ENCODE measurements at places on chromosomes 11 and 22.
A peak's percentile ranks its signal among the peaks of the same experiment; 100 is the strongest.

- peak; percentile 60 for DNase-seq
These were observed 48.7 kb upstream of the ZBED5 start for GRCh38 chr11:10906521-10906920.

- DNase-seq = no peak
These were observed 87.3 kb upstream of the CTSC start for GRCh38 chr11:88424881-88425280.

DNA sequence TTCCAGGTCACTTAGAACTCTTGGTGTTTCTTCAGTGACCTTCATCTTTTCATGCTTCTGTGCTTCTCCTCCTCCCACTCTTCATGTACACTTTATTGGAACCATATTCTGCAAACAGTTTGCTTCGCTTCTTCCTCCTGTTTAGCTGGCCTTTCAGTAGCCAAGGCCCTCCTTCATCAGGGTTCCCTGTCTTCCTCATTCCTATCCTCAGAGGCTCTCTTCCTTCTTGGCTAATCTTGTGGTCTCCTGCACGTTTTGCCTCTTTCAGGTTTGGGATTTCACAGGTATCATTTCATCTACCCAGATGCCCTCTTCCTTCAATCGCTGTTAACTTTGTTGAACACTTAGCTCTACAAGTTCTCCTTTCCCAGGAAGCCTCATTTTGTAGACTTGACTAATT lies 66.8 kb downstream of the DEPDC5 start:
- DNase-seq = no peak

- DNase-seq = peak; percentile 16
These were observed 311.3 kb downstream of the C11orf87 start for GRCh38 chr11:109733245-109733644.

DNA sequence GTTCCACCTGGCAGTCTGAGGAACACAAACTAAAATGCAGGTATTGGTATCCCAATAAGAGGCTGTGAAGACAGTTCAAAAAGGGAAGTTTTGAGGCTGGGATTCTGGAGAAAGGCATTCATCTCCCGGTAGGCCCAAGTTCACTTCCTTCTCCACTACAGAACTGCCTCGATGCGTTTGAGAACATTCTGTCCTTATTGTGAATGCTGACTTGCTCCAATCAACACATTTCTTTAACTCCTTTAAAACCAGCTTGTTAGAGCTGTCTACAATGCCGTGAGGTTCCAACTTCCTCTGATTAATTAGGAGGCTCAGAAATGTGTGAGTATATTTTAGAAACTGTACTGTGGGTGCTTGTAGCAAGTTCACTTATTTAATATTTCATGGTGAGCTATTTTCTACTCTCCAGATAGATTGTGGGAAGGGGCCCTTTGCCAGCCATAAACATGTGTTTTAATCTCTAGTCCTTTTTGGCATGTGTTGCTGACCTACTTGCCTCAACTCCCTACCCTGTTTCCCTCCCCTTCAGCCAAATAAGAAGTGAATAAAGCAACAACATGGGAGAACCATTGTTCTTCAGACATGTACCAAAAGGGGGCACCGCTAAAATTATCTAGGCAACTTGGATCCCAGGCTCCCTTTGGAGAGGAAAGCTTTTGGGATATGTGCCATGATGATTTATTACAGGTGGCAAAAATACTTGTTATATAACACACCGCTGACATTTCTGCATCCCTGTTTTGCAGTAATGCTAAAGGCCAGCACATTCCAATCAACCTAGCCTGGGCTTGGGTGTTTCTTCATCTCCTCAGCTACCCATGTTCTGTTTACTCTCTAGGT lies 245.6 kb downstream of the BLID start:
- no peak for DNase-seq

- DNase-seq = no peak
These were observed 38.7 kb downstream of the GLYAT start for GRCh38 chr11:58693026-58693425.

GRCh38 chr22:22878801-22879674 lies 8.6 kb upstream of the IGLL5 start:
- no peak for DNase-seq

- peak; percentile 94 for DNase-seq
These were observed 21.5 kb downstream of the CYTH4 start for GRCh38 chr22:37303821-37304274.

GRCh38 chr11:114812733-114813132 lies 134.4 kb downstream of the NXPE2 start:
- DNase-seq = no peak

- DNase-seq = no peak
These were observed 23.2 kb downstream of the FADS2 start for GRCh38 chr11:61851113-61851899.

GRCh38 chr11:104320097-104320496 lies 156.2 kb upstream of the PDGFD start:
- peak; percentile 8 for DNase-seq

Measured in foreskin fibroblast (primary cell).